ENCODE measurements at places on chromosomes 13 and 19.

- DNase-seq, result no peak
Observed at GRCh38 chr19:18386543-18387271, 749 bp downstream of the GDF15 start.

GRCh38 chr19:17337675-17338432 lies 501 bp downstream of the GTPBP3 start:
- DNase-seq, result no peak

DNA sequence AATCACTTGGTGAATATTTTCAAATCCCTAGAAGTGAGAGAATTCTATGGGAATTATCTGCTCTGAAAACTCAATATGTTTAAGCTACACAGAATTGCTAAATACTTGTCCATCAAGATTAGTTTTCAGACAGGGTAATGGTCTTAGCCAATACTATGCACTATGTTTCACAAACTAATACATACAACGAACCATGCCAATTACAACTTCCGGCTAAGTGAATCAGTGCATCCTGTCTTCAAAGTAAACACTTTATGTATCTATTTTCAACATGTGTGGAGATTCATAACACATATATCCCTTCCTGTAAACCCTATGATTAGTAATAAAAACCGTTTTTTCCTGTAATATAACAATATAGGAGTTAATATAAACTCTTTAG lies 181.5 kb downstream of the POSTN start:
- peak; percentile 16 for DNase-seq

- no peak for DNase-seq
Observed at GRCh38 chr13:33872005-33872351, 54.0 kb downstream of the RFC3 start.

DNA sequence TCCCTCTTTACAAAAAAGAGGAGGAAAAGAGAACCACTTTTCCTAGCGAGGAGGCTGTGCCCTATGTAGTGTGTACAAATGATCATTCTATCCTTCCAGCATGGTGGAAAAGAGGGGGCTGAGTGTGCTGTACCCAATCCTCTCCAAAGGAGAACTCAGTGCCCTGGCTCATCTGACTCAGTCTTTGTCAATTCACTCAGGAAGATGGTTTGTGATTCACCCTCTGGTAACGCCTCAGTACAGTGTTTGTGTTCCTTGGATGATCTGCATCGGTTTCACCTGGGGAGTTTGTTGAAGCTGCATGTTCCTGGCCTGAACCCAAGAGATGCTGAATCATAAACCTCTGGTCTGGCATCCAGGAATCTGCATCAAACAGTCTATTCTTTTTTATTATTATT lies 18.3 kb upstream of the ENOX1 start:
- DNase-seq, result peak; percentile 100

DNA sequence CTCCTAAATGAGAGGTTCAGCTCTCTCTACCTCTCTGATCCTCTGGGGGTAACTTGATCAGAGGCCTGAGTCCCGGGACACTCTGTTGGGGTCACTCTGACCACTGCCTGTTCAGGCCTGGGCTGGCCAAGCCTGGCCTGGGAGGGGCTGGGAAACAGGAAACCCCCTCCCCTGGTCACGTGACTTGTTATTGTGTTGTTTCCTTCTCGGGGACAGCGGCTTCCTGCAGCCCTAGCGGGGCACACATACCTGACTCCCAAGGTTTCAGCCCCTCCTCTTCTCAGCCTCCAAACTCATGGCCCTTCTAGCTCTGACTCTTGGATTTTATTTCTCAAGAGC lies at the start of gene USHBP1:
Gene USHBP1, minus strand, starts transcription at position 105 of the 339 bp plus-strand sequence. CDS start 446 bp downstream, outside the sequence.
- DNase-seq, result no peak
